ENCODE measurements at places on chromosomes 13 and 19. TPM values are rescaled to one million over a fixed set of nuclear protein-coding genes. Genes with fewer than 3 reads are reported as not detected.

DNA sequence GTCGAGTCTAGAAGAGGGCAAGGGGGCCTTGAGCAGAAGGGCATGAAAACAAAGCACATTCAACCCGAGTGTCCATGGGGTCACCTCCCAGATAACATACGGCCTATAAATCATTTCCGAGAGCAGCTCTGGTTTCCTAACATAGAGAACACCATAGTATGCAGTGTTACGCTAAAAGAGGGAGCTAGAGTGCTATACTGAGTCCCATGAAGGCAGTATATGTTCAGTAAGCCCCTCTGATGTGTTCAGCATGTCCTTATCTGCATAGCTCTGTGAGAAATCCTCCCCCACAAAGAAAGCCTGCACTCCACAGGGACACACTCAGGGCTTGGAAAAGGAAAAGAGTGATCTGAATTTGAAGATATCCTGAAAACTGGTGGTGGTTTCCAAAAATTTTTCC lies 175.4 kb downstream of the FLT1 start:
- H3K4me3 ChIP-seq = no peak overlapping the region
- no peaks in the 10 kb centered on the region for H3K27me3 ChIP-seq
- H3K4me1 ChIP-seq = no peaks in the 10 kb centered on the region
- DNase-seq = no peak
- no peak overlapping the region for H3K27ac ChIP-seq

DNA sequence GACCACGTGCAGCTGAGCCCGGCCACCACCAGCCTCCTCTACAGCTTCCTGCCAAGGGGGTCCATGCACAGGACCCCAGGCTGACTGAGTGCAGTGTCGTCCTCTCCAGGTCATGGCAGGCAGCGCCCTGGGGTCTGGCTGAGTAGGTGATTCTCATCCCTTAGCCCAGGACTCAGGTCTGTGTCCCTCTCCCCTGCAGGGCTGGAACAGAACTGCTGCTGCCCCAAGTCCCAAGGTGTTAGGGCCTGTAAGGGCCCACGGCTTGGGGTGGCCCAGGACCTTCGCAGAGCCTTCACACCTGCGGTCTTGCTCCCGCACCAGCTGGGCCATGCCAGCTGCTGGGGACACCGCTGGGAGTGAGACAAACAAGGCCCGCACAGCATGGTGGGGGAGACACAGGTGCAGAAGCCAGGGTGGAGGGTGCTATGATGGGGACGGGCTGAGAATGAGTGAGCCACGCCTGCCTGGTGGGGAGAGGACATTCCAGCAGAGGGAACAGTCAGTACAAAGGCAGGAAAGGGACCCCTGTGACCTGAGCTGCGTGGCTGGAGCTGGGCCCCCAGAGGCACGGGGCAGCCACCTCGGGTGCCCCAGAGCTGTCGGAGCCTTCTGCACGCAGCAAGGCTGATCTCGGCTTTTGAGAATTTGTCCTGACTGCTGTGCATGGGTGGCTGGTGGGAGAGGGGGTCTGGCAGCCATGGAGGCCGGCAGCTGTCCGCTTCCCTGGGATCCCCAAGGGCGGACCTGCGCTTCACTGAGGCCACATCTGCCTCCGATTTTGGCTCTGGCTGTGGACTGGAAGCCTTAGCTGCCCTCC lies 11.9 kb downstream of the PLEKHF1 start:
- H3K4me3 ChIP-seq = no peak overlapping the region
- no peaks in the 10 kb centered on the region for H3K27me3 ChIP-seq
- peak overlapping the region; percentile 94 for H3K27ac ChIP-seq
- peaks cover 4% of the 10 kb centered on the region for H3K4me1 ChIP-seq

Gene GTPBP3
- total RNA-seq = 6.0 TPM

Gene TNFSF11
- total RNA-seq = not detected

- H3K27me3 ChIP-seq = no peaks in the 10 kb centered on the region
- peak overlapping the region; percentile 52 for H3K27ac ChIP-seq
- H3K36me3 ChIP-seq = peaks cover 20% of the 10 kb centered on the region
Measured at GRCh38 chr19:14510311-14511228, 7.6 kb downstream of the DNAJB1 start.

GRCh38 chr13:94324767-94325540 lies 154.5 kb downstream of the DCT start:
- no peak overlapping the region for H3K4me3 ChIP-seq
- H3K27ac ChIP-seq = no peak overlapping the region
- DNase-seq = no peak
- peaks cover 10% of the 10 kb centered on the region for H3K4me1 ChIP-seq
- H3K36me3 ChIP-seq = no peaks in the 10 kb centered on the region

DNA sequence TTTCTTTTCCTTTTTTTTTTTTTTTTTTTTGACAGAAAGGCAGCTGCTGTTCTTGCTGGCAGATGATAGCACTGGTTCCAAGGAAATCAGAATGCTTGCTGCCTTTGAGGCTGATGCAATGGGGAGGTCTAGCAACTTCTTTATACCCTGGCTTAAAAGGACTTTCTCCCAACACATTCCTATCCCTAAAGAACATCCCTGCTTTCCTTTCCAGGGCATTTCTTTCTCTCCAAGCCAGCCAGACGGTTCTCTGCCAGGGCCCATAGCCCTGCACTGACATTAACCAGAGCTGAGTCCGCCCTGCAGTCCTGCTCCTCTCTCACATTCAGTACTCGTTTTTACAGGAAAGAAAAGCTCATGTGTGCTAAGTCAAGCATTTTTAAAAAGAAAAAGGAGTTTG lies 133.9 kb upstream of the WASF3 start:
- H3K27ac ChIP-seq = peak overlapping the region; percentile 73
- H3K27me3 ChIP-seq = no peaks in the 10 kb centered on the region
- no peaks in the 10 kb centered on the region for H3K36me3 ChIP-seq
- DNase-seq = peak; percentile 60

DNA sequence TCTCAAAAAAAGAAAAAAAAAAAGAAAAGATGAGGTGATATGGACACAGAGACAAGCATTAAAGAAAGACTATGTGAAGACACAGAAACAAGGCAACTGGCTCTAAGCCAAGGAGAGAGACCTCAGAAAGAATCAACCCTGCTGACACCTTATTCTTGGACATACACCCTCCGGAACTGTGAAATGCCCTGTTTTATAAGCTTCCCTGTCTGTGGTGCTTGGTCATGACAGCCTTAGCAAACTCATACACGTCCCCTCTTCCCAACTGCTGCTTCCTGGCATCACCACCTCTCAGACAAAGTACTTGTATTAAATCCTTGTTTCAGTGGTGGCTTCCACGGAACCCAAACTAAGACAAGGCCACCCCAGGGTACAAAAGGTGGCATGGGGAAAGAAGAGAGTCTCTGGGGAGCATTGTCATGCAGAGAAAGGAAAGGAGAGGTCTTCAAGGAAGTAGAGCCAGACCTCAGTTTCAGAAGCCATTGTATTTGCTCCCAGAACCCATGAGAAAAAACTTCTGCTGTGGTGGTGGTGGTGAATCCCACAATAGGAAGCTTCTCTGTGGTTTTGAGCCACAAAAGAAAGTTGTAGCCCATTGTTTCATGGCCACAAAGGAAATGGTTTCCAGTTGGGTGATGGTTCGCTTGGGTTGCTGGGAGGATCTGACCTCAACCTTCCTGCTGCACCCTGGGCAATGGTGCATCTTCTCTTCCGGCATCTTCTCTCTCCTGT lies 16.3 kb upstream of the TSPAN16 start:
- DNase-seq = no peak
- no peaks in the 10 kb centered on the region for H3K36me3 ChIP-seq
- no peaks in the 10 kb centered on the region for H3K4me1 ChIP-seq

GRCh38 chr19:2341982-2342381 lies 13.5 kb downstream of the SPPL2B start:
- no peaks in the 10 kb centered on the region for H3K4me1 ChIP-seq
- peaks cover 7% of the 10 kb centered on the region for H3K36me3 ChIP-seq

GRCh38 chr13:93098972-93099371 lies 127.6 kb upstream of the GPC6 start:
- no peak overlapping the region for H3K27ac ChIP-seq
- H3K4me1 ChIP-seq = no peaks in the 10 kb centered on the region
- no peaks in the 10 kb centered on the region for H3K27me3 ChIP-seq
- H3K36me3 ChIP-seq = no peaks in the 10 kb centered on the region
- H3K4me3 ChIP-seq = no peak overlapping the region

- no peaks in the 10 kb centered on the region for H3K4me1 ChIP-seq
- no peak overlapping the region for H3K4me3 ChIP-seq
- no peaks in the 10 kb centered on the region for H3K36me3 ChIP-seq
- no peaks in the 10 kb centered on the region for H3K27me3 ChIP-seq
- DNase-seq = peak; percentile 77
Measured at GRCh38 chr19:47296036-47296435, 13.6 kb upstream of the C5AR1 start.

Gene IRGC
- total RNA-seq = not detected

Gene VWA8
- total RNA-seq = 25.9 TPM

GRCh38 chr13:18947376-18947977 lies 234.1 kb downstream of the TUBA3C start:
- no peaks in the 10 kb centered on the region for H3K27me3 ChIP-seq
- no peak overlapping the region for H3K27ac ChIP-seq
- H3K4me3 ChIP-seq = no peak overlapping the region
- no peaks in the 10 kb centered on the region for H3K4me1 ChIP-seq
